ENCODE measurements at places on chromosomes 3 and 15. TPM values are rescaled to one million over a fixed set of nuclear protein-coding genes. Genes with fewer than 3 reads are reported as not detected.

DNA sequence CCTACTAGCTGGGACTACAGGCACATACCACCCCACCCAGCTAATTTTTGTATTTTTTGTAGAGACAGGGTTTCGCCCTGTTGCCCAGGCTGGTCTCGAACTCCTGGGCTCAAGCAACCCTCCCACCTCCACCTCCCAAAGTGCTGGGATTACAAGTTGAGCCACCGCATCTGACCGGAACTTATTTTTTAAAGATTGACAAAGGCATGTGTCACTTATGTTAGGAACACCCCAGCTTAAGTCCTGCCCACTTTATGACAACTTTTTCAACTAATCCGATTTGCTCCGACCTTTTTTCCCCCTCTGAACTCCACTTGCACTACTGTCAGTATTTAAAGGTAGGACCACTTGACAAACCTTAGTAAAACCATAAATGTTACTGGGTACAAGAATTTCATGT lies 211.6 kb upstream of the NR2E3 start:
- no peak for DNase-seq

- DNase-seq: no peak
Measured at GRCh38 chr3:89954137-89954536, 846.7 kb downstream of the EPHA3 start.

DNA sequence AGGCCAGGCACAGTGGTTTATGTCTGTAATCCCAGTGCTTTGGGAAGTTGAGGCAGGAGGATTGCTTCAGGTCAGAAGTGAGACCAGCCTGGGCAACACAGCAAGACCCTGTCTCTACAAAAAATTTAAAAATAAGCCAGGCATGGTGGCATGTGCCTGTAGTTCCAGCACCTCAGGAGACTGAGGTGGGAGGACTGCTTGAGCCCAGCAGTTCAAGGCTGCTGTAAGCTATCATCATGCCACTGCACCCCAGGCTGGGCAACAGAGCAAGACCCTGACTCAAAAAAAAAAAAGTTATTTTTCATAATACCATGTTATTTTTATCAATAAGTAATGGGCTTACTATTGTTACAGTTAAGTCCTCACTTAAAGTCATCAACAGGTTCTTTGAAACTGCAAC lies 59.7 kb downstream of the SETD2 start:
- no peak for DNase-seq

DNA sequence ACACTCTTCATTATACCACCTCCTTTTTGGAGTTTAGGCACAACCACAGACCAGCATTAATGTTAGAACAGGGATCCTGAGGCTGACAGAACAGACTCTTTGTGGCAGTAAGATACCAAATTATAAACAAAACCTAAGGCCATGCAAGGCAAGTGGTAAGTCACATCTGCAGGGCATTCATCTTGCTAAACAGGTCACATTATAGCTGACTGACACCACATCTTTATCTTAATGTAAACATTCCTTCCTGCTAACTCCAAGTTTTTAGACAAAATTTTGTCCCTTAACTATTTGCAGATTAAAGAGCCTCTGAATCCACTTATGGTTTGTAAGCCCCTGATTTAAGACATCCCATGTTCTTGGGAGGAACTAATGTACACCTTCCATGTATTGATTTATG lies 500.6 kb downstream of the PYDC2 start:
- DNase-seq: no peak

- DNase-seq: peak; percentile 45
Measured at GRCh38 chr3:26752466-26752865, 129.9 kb downstream of the LRRC3B start.

- DNase-seq: no peak
Measured at GRCh38 chr3:151581035-151581434, 120.2 kb upstream of the IGSF10 start.

SERPINI2 gene
- polyA plus RNA-seq: 0.20 TPM

DNA sequence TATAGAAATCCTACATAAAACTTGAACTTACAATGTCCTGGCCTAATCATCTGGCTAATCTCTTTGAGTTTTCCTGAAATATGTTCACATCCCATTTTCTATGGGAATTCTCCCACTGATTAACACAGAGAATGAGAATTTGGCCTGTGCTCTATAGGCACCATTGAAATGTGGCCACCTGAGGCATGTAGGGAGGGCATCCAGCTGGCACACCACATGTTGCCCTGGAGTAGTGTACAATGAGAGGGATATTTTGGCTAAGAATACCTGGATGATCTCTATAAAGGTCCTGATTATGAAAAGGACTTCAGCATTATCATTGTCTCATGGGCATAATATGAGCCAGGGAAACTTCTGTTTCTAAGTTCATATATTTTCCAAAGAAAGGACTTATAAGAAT lies 324.0 kb downstream of the ZBTB20 start:
- no peak for DNase-seq

PCSK6 gene
- 13.4 TPM for polyA plus RNA-seq

DNA sequence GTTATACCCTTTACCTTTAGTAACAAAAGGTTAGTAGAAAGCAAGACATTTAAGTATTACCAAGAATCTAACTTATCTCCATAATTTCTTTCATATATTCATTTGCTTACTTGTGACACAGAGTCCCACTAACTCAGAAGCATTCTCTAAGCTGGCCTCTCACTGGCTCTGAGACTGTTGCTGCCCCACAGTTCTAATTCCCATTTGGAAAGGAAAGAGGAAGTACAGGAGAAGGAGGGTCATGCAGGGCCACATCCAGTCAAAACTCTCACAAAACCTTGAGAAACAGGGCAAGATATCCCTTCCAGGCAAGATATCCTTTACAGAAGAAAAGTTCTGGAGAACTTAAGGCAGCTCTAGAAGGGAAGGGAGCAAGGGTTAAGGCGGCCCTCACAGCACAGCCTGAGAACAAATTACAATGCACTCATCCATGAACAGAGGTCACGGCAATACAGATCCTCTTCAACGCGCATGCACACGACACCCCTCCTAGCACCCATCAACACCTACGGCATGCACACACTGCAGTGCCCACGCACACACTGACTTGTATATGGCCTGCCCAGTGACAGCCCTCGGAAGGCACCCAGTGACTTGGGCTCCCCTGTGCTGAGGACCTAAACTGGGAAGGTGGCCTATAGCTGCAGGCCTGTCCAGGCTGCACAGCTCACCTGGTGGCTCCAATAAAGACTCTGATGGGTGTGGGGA lies 13.0 kb upstream of the MYO5C start:
- no peak for DNase-seq

GRCh38 chr3:50260942-50261441 lies 8.0 kb upstream of the SEMA3B start:
- DNase-seq: no peak

DNA sequence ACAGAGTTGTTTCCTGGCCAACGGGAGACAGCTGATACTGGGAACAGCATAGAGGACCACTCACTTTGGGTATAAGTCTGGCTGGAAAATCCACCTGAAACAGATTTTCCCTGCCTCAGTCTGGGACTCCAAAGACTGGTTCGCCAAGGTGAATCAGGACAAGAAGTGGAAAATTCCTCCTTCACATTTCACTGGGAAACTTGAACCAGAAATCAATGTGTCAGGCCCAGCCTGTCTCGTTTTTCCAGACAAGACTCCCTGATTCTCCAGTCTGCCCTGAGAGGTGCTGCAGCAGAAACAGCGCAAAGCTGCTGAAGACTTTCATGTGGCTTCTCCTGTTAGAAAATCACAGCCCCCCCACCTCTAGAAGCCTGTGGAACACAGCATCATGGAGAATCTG lies 269.8 kb downstream of the OPA1 start:
- DNase-seq: no peak

DNA sequence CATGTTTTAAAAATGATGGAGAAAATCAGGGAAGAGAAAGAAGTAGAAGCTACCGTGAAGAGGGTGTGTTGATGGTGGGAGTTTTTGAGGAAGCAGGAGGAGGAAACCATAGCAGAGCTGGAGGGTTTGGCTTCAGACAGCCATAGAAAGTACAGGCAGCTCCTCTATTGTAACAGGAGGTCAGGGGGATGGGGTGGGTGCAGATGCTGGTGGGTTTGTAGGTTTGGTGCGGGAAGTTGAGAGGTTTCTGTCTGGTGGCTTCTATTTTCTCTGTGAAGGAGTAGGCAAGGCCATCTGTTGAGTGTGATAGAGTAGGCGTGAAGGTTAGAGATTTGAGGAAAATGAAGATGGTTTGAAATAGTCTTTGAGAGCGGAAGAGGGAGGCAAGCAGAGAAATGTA lies 97.7 kb upstream of the TBC1D5 start:
- no peak for DNase-seq

DNA sequence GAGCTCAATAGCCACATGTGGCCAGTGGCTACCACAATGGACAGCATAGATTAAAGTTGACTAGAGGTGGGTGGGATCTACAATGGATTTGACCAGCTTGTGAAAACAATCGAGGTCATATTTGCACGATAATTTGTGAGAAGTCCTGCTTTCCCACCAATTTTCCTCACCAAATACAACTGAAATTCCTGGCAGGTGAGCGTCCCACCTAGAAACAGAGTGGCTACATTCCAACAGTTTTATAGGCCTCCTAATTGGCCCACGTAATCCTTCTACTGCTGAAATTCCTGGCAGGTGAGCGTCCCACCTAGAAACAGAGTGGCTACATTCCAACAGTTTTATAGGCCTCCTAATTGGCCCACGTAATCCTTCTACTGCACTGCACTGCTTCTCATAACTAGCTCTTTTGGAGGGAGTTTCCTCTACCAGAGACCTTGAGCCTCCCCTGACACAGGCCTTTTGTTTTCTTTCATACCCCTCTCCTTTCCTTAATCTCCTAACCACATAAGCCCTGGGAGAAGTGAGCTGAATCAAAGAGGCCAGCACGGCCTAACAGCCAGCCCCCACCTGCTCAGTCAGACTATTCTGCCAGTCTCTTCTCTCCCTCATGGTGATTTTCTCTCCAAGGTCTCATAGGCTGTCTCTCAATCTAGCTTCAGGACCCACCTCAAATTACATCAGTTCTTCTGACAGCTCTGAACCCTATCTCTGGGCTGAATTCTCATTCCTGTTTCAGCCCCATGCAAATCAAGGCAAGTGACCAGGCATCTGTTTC lies 80.2 kb downstream of the BFSP2 start:
- DNase-seq: no peak

DNA sequence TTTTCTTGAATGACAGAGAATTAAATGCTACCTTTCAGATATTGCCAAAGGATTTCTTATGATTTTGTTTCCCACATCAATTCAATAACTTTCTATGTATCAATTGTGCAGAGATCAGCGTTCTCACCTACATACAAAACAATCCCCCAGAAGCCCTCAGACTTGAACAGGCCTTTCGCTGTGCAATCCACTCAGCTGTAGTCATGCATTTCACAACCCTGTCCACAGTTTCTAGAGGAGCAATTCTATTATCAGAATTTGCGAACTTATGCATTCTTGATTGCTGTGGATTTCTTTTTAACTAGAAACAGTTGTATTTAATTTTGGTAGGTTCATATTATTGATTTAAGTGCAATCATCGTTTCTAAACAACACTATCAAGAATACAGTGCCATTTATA lies 13.7 kb upstream of the ALCAM start:
- no peak for DNase-seq

COL6A5 gene
- 0.01 TPM for polyA plus RNA-seq

EFCC1 gene
- polyA plus RNA-seq: 0.80 TPM

- no peak for DNase-seq
Measured at GRCh38 chr15:71272932-71273331, 157.7 kb downstream of the THSD4 start.

DNA sequence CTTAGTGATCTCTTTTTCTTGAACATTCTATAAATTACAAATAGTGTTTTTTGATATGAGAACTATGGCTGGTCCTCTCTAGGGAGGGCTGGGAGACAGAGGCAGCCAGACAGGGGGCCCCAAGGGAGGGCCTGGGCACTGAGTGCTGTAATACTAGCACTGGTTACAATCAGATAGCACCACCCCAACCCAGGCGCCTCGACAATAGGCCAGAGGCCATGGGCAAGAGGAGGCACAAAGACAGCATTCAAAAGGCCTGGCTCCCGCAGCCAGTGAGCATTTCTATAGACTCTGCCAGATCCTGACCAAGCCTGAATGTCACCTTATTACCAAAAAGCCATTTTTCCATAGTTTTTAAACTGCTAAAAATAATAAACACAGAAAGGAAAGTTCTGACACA lies 158.5 kb downstream of the THRB start:
- DNase-seq: no peak

- DNase-seq: no peak
Measured at GRCh38 chr3:102174832-102175374, 259.9 kb upstream of the ZPLD1 start.

DNASE1L3 gene
- 0.23 TPM for polyA plus RNA-seq

- DNase-seq: no peak
Measured at GRCh38 chr3:18531662-18532061, 106.5 kb upstream of the SATB1 start.

APBA2 gene
- polyA plus RNA-seq: 4.2 TPM

GRCh38 chr15:43527802-43528541 lies 10.6 kb downstream of the MAP1A start:
- no peak for DNase-seq

ZCWPW2 gene
- 2.1 TPM for polyA plus RNA-seq

NME9 gene
- polyA plus RNA-seq: 0.45 TPM
